Activated T-helper 1 cell treated with anti-CD3 and anti-CD28 coated beads, Interleukin-12 subunit alpha, Interleukin-12 subunit beta, Interleukin-2, Interleukin-4 antibody, amounts not matched to agents 30 ng/mL and 10 ng/mL and 1 ng/mL, durations not matched to agents 14 hours and 24 hours and 36 hours (primary cell): ENCODE measurements at places on chromosomes 1 and 21. TPM values are rescaled to one million over a fixed set of nuclear protein-coding genes. Genes with fewer than 3 reads are reported as not detected.

- H3K36me3 ChIP-seq = peaks cover 13% of the 10 kb centered on the region
- H3K4me3 ChIP-seq = no peak overlapping the region
- H3K4me1 ChIP-seq = peaks cover 58% of the 10 kb centered on the region
- DNase-seq = peak; percentile 9
- H3K27ac ChIP-seq = peak overlapping the region; percentile 86
- no peaks in the 10 kb centered on the region for H3K27me3 ChIP-seq
Observed at GRCh38 chr1:31010086-31010989, 55.2 kb downstream of the PUM1 start.

DNA sequence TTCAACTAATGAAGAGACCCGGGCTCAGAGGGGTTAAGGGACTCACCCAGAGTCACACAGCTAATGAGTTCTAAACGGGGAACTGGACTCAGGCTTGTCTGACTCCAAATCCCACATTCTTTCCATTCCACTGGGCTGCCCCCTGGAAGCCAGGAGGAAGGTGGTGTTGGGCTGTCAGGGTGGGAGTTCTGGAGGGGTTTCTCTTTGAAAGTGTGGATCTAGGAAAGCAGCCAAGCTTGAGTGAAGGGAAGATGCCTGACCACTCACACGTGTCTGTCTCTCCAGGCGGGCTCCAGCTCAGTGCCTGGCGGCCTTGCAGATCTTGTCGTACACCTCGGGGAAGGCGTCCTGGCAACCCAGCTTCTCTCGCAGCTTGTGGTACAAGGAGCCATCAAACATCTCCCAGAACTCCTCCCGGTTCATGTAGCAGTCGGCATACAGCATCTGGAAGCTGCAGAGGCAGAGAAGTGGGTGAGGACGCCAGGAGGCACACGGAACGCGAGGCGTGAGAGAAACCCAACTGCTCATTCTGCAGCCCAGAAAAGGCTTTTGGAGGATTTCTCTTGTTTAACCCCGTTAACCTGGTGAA, 35.0 kb downstream of the DHCR24 start:
- no peaks in the 10 kb centered on the region for H3K4me1 ChIP-seq
- peaks cover 47% of the 10 kb centered on the region for H3K36me3 ChIP-seq
- no peak for DNase-seq
- no peaks in the 10 kb centered on the region for H3K27me3 ChIP-seq
- no peak overlapping the region for H3K27ac ChIP-seq

GRCh38 chr1:87744763-87745162, 416.1 kb downstream of the LMO4 start:
- peaks cover 2% of the 10 kb centered on the region for H3K27me3 ChIP-seq
- H3K4me1 ChIP-seq = no peaks in the 10 kb centered on the region
- H3K4me3 ChIP-seq = no peak overlapping the region

DNA sequence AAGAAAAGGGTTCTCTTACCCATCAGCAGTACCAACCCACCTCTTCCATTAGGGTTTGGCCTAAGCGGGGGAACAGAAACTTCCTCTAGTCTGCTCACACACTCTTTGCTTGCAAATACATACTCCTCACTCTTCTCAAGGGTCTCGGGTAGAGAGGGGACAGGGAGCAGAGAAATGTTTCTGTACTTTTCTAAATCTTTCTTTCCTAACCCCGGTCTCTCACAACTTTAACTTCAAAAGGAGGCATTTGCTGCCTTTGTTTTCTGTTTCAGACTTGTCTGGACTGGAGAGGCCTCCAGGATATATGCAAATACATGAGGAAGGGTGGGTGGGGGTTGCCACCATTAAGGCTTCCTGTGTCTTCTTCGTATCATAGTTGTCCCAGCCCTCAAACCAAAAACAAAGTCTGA, 10.5 kb upstream of the LAX1 start:
- H3K4me3 ChIP-seq = peak overlapping the region; percentile 53
- H3K36me3 ChIP-seq = no peaks in the 10 kb centered on the region
- H3K4me1 ChIP-seq = peaks cover 30% of the 10 kb centered on the region
- peak overlapping the region; percentile 93 for H3K27ac ChIP-seq
- no peaks in the 10 kb centered on the region for H3K27me3 ChIP-seq
- no peak for DNase-seq

DNA sequence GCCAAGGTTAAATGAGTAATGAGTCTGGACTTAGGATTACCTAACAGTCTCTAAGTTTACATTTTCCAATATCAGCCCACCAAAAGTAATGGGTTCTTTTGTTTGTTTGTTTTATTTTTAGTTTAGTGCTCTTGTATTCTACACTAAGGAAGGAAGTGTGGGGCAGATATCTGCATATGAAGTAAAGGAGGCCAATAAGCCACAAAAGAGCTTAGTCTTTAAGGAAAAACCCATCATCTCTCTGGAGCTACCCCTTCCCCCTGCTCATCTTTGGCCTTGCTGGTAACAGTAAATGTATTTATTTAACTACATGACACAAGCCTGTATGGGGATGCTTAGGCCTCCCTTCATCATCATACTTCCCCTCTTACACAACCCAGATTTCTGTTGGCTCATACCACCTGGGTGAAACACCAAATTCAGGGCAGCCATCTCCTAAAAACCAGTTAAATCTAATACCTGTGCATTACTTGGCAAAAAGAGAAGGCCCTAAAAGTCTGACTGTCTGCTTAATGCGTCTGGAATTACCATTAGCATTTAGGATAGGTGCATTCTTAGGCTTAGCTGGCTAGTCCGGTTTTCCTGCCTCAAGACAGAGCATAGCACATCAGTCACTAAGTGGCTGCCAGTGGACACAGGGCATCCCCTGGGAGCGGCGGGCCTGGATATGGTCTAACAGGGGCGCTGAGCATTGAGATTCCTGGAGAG, 96.8 kb upstream of the ADGRL2 start:
- no peaks in the 10 kb centered on the region for H3K36me3 ChIP-seq
- H3K27me3 ChIP-seq = no peaks in the 10 kb centered on the region
- no peak for DNase-seq

Gene NCF2
- 4.8 and 5.9 TPM in 2 replicates for total RNA-seq

Gene TPTE
- total RNA-seq = not detected in 2 replicates
